Right hindlimb (tissue), 1 donor: ENCODE measurements at places on chromosomes 3 and 15.

DNA sequence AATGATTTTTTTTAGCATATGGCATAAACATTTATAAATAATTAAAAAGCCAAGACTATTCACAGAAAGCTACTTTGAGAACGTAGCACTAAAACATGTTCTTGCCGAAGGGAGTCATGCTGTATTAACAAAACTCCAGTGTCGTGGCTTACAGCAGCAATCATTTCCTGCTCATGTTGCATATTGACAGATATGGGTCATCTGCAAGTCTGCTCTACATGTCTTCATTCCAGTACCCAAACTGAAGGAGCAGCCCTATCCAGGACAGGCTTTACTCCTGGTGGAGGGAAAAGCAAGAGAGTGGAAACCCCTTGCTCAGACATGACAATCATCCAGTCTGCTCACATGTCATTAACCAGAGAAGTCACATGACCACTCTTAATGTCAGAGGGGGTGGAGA, 87.6 kb downstream of the NEK11 start:
- no peak for DNase-seq

GRCh38 chr3:64801856-64802255, 114.1 kb upstream of the ADAMTS9 start:
- DNase-seq = no peak

DNA sequence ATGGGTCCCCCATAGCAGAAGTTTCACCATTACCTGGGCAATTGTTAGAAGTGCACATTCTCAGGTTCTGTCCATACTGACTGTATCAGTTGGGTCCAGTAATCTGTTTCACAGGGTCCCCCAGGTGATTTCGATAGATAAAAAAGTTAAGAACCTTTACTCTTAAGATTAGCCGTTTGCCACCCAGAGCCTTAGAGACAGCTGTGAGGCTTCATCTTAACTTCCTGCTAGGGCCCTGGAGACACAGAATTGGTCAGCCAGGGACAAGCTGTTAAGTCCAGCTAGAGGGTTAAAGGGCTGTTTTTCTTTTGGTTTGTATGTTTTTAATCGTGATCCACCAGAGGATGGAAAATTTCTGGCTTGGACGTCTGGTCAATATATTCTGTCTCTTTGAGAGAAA, 6.7 kb downstream of the FAM162A start:
- DNase-seq = no peak

- peak; percentile 14 for DNase-seq
Observed at GRCh38 chr15:85760531-85761371, 34.0 kb downstream of the KLHL25 start.

GRCh38 chr15:68797599-68798345, 22.9 kb downstream of the ANP32A start:
- DNase-seq = no peak

GRCh38 chr15:87609474-87609873, 647.1 kb downstream of the NTRK3 start:
- DNase-seq = peak; percentile 27

GRCh38 chr3:17456046-17456445, 286.4 kb downstream of the TBC1D5 start:
- no peak for DNase-seq

GRCh38 chr3:143001034-143001368, 369 bp upstream of the U2SURP start:
- DNase-seq = no peak

- DNase-seq = no peak
Observed at GRCh38 chr3:99895131-99895696, 77.6 kb downstream of the CMSS1 start.

DNA sequence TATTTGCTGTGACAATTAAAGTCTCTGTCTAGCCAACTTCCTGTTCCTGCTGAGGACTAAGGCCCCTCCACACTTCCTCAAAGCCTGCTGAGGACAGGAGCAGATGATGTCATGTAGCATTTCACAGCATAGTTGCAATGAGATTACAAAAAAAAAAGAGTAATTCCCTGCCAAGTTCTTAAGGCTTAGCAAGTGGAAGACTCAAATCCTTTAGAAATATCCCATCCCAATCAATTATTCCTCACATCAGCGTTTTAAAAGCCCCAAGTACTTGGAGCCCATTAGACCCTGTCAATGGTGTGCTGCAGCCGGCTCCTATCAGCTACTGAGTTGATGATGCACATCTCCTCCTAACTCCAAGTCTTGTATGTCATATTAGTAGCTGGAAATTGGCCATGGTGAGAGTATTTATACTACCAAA, 51.7 kb downstream of the TRANK1 start:
- peak; percentile 37 for DNase-seq

- DNase-seq = peak; percentile 75
Observed at GRCh38 chr3:42066516-42067181, 24.5 kb upstream of the TRAK1 start.

GRCh38 chr15:38307251-38307650, 54.6 kb downstream of the SPRED1 start:
- DNase-seq = no peak

- DNase-seq = no peak
Observed at GRCh38 chr3:9384141-9384828, 13.1 kb upstream of the SETD5 start.

DNA sequence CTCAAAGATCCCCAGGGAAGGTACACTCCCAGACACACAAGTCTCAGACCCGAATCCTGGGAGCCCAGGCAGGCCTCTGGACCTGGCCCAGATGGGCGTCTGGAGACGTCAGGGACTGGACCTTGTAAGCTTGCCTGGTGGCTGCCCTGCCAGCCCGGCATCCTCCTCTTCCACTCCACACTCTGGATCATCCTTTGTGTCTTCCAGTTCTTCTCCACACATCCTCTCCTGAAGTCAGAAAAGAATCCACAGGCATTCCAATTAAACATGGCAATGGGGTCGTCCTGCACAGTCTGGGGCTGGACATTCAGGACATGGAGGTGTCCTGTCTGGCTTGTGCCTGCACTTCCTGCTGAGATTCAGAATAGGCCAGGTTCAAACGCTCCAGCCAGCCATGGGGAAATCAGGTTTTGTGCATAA, 208.8 kb upstream of the IGF1R start:
- DNase-seq = no peak
